CD14-positive monocyte (primary cell): ENCODE measurements at places on chromosomes 1 and 21. TPM values are rescaled to one million over a fixed set of nuclear protein-coding genes. Genes with fewer than 3 reads are reported as not detected.

Gene ANGPTL7
- polyA plus RNA-seq, result not detected in 2 replicates

DNA sequence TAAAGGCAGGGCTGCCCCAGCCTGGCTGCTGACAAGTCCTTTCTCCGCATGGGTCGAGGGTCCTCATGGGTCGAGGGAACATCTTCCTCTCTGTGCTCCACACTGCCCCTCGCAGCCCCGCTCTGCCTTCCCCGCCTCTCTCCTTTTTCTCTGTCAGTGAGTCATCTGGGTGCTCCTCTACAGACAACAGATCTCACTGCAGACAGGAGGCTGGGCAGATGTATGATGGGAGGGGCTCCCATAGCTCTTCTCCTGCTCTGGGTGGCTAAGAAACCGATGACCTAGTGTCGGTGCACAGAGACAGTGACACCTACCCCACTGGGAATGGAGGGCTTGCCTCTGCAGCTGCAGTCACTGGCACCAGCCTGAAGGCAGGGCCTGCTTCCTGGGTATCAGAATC, 5.5 kb downstream of the KCNA10 start:
- no peaks in the 10 kb centered on the region for H3K4me1 ChIP-seq
- H3K36me3 ChIP-seq, result no peaks in the 10 kb centered on the region
- no peak for DNase-seq
- H3K4me3 ChIP-seq, result no peak overlapping the region
- no peak overlapping the region for H3K27ac ChIP-seq
- no peaks in the 10 kb centered on the region for H3K27me3 ChIP-seq

DNA sequence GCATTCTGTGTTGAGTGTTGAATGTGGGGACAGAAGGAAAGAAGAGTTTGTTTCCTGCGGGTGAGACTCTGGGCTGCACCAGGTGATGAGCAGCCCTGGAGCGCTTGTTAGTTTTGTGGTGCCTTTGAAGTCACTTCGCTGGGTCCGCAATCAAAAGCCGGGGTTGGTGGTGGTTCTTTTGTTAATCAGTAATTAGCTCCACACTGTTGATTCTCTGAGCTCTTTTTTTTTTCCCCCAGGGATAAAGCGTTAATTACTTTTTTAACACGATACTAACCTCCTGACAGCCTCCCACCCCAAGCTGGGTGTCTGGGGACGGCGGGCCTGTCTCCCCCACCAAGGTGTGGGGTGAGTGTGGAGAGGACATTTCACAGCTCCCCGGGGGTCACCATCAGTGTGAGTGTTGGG, 56.6 kb downstream of the AGPAT3 start:
- H3K27ac ChIP-seq, result no peak overlapping the region
- H3K36me3 ChIP-seq, result peaks cover 60% of the 10 kb centered on the region
- H3K27me3 ChIP-seq, result no peaks in the 10 kb centered on the region
- H3K4me3 ChIP-seq, result no peak overlapping the region

DNA sequence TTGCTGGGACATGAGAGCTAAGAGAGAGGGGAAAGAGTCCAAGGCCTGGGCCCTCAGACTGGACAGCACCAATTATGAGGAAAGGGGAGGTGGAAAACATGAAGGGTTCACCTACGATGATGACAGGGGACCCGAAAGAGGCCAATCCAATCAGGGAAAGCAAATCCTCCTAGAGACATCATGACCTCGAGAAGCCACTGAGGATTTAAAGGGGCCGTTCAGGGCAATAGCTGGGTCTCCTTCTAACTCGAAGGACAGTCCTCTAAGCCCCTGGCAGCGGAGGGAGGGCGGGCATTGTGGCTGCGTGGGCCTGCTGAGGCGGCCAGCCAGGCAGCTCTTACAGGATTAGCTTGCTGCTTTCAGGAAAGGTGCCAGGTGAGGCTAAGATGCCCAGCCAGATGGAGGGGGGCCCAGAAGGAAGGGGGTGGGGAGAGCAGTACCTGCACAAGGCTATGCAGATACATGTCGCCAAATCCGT, 7.4 kb downstream of the MEF2D start:
- no peak overlapping the region for H3K4me3 ChIP-seq
- DNase-seq, result no peak
- peak overlapping the region; percentile 77 for H3K27ac ChIP-seq
- peaks cover 100% of the 10 kb centered on the region for H3K4me1 ChIP-seq

DNA sequence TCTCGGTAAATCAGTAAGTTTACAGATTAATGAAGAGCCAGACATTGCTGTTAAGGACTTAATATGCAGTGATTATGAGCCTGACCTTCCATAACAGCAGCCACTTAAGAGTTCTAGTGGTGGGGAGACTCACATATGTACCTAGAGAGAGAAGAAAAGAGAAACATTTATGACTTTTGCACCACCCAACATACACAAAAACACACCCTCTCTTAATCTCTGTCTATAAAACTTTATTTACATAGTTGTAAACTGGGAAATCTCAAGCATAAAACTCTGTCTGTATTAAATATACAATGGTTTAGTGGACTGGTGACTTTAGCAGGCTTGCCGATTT, 347.4 kb upstream of the ADGRL2 start:
- no peaks in the 10 kb centered on the region for H3K36me3 ChIP-seq
- no peak overlapping the region for H3K4me3 ChIP-seq
- H3K27ac ChIP-seq, result no peak overlapping the region
- H3K4me1 ChIP-seq, result no peaks in the 10 kb centered on the region
- DNase-seq, result no peak
